Kidney glomerular epithelial cell (primary cell): ENCODE measurements at places on chromosomes 3 and 15.
A peak's percentile ranks its signal among the peaks of the same experiment; 100 is the strongest.

DNA sequence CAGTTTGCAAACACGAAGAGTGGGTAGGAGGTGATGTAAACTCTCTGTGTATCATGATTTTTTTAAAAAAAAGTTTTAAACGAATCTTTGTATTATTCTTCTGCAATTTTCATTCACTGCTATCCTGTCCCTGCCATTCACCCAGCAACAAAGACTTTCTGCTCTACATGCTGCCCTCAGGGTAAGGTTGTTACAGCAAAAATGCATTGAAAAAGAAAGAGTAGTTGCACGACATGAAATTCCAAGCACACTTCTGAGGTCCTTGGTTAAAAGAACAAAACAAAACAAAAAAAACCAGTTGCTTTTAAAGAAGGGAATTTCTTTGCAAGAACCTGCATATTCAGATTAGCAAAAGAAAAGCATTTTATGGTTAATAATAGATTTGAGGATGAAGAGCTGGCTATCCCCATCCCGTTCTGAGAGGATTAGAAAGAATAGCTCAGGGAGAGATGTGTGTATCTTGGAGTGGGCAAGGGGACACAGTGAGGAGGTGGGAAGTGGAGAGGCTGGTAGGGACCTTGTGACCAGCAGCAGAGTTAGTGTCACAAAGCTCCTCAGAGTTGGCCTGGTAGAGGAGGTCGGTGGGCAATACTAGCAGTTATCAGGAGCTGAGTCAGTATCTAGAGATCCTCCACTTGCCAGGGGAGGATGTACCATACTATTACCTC is 290.8 kb downstream of the NEK10 start:
- no peak for DNase-seq

DNA sequence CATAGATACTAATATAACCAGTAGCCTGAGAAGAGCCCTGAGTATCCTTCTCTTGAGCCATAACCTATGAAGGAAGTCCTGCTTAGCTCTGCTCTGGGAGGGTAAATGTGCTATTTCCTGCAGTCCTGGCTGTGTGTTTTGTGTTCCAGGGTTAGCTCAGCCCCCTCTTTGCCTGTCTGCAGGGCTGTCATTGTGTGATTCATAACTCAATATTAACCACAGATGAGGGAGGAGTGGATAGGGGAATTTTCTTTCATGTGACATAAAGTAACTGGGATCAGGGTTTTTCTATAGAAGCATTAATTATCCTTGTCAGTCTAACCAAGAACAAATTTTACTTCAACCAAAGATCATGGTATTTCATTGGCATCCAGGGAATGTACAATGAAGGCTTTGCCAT is 183.3 kb upstream of the ZBTB20 start:
- peak; percentile 29 for DNase-seq

DNA sequence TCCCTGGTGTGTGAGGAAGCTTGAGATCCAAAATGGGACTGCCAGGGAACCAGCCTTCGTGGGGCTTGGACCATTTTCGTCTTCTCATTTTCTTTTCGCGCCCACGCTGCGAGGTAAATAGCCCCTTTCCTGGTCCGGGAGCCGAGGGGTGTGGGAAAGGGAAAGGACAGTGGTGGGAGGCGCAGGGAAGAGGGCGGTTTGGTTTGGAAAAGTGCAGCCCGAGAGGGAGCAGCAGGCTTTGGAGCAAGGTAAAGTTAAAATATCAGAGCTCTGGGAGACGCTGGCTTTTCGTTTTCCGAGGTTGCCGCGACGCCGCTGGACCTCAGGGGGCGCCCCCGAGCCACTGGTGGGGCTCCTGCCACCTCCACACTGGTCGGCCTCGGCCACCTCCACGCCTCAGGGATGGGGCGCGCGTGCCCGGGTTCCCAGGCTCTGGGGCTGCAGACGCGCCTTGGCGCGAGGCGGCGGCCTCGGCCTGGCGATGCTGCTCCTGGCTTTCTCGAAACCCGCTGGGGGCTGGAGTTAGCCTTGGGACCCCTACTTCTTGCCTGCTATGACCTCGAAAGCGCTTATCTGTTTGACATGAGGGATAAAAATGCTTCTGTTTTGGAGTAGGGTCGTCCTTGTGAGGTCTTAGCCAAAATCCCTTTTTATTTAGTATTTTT is 3.2 kb downstream of the PTPRG start:
- DNase-seq, result peak; percentile 39

- peak; percentile 4 for DNase-seq
These were observed 64.5 kb upstream of the MBNL1 start for GRCh38 chr3:152204218-152204617.

DNA sequence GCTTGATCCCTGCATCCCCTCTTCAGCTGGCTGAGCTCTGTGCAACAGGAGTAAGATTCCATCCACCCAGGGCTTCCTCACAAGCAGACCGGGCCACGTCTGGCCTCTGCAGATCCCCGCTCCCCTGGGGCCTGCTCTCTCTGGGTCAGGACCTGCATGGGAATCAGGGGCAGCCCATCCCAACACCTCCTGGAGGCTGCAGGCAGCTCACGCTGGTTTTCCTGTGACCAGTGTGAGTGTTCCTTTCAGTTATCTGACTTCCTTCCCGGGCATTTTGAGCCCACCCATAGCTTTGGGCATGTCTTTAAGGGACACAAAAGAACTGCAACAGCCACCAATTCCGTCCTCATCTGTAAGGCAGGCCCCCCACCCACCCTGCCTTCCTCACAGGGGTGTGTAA is 16.3 kb downstream of the NUP210 start:
- no peak for DNase-seq

GRCh38 chr15:51833772-51834171 is 4.3 kb downstream of the TMOD3 start:
- no peak for DNase-seq

DNA sequence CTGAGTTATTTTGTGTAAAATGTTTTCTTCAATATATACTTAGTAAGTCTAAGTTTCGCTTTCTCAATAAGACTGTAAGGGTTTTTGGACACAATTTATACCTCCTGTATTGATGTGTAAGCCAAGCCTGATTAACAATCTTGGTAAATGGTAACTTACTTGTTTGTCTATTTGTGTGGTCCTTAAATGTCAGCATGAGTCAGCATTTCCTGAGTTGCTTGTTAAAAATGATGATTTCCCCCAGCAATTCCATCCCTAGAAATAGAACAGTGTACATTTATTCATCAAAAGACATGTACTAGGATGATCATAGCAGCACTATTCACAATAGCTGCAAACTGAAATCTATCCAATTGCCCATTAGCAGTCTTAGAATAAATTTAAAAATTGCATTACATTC is 53.4 kb upstream of the LRIG1 start:
- no peak for DNase-seq

DNA sequence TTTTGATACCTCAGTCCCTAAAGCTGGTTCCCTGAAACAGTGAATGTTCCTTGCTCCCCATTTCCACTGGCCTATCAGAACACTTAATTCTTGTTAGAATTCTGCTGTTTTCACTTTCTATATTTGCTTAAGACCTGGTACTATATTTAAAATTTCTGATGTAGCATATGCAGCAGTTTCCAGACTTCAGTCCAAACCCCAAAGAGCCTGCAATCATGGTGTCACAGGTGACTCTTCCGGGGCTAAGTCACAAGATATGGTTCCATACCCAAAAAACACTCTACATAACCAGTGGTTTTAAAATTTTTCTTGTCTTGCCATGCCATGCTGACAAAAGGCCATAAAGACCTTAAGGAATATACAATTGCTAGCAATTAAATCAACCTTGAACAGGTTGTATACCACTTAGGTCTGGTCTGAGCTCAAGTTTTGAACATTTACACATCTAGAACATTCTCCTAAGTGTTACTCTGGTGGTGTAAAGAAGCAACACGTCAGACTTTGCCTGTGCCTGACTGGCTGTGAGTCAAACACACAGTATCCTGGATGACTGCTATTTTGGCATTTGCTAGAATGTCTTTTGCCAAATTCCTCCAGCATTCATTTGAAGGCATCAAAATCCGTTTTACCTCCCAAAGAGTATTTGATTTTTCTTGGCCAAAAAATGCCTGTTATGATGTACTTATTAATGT is 160.0 kb downstream of the FRMD5 start:
- DNase-seq, result peak; percentile 53

- no peak for DNase-seq
These were observed 1.2 kb downstream of the IGDCC4 start for GRCh38 chr15:65421360-65422215.

GRCh38 chr3:126357295-126358037 is at the start of gene KLF15:
TSS of gene KLF15 (minus strand) at chr3:126357408. CDS start at chr3:126352922, 4,486 bp downstream.
- peak; percentile 26 for DNase-seq

- DNase-seq, result peak; percentile 90
These were observed 21.0 kb downstream of the SLCO2A1 start for GRCh38 chr3:134008630-134009156.

DNA sequence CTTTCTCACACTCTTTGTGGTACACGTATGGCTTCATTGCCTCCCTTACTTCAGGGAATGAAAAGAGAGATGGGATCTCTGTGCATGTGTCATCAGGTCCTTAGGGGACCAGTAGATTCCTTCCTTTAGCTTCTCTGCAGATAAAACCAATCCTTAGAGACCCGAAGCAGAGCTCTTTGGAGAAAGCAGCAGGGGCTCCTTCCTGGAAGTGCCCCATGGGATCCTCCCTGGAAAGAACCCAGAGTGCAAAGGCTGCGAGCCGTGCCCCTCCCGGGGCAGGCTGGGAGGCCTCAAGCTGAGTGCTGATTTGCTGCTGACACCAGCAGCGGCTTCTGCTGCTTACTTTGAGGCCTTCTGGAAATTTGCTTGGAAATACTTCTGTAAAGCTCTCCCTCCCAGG is 328.6 kb upstream of the RGMA start:
- no peak for DNase-seq

DNA sequence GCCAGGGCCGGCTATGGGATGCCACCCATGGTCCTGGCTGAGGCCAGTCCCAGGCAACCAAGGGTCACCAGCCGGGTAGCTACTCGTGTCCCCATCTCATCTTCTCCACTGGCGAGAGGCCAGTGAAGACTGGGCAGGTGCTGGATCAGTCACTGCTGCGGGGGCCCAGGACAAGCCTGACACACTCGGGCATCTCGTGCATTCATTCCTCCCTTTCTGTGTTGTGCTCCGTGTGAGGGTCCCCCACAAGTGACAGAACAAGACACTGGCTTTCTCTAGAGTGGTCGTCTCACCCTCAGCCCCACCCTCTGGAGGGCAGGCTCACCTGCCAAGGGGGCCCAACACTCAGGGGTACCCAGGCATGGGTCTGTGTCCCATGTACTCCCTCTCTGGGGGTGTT is 48.4 kb downstream of the ROPN1B start:
- no peak for DNase-seq

GRCh38 chr3:162970292-162970691 is 1473.7 kb downstream of the OTOL1 start:
- DNase-seq, result no peak

DNA sequence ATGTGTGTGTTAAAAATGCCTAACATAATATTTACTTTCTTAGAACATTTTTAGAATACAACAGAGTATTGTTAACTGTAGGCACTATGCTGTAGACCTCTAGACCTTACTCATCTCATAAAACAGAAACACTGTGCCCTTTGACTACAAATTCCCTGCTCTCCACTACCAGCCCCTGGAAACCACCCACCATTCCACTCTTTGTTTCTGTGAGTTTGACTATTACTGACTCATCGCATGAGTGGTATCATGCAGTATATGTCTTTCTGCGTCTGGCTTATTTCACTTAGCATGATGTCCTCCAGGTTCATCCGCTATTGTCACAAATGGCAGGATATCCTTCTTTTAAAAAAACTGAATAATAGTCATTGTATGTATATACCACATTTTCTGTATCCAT is 216.7 kb upstream of the CFAP20DC start:
- DNase-seq, result no peak

DNA sequence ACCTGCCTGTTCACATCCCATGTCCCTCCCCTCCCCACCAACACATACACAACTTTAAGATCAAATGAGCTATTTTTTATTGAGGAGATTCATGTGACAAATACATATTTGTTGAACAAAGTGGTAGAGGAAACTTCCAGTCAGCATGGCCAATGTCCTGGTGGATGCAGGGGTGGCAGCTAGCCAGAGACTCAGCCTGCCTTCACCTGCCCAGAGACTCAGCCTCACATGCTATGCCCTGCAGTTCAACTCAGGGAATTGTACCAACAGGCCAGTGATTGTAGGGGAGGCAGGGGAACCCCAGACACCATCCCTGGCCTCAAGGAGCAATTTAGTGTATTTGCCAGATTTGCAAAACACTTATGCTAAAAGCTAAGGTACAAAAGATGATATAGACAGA is 136.6 kb downstream of the OPA1 start:
- no peak for DNase-seq

DNA sequence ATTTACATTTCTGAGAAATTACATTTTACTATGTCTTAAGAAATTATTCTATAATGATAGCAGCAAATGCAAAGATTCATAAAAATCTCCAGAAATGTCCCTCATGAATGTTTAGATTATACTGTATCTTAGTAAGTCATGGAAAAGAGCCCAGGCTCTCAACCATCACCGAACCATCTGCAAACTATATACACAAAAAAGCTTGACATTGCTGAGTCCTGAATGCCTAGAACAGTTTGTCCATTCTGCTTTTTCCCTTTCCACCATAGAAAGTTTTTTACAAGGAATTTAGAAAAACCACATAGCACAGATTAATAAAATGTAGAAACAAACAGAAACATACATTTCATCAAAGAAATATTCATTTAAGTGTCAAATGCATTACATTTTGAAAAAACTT is 83.6 kb downstream of the MYO9A start:
- DNase-seq, result no peak

DNA sequence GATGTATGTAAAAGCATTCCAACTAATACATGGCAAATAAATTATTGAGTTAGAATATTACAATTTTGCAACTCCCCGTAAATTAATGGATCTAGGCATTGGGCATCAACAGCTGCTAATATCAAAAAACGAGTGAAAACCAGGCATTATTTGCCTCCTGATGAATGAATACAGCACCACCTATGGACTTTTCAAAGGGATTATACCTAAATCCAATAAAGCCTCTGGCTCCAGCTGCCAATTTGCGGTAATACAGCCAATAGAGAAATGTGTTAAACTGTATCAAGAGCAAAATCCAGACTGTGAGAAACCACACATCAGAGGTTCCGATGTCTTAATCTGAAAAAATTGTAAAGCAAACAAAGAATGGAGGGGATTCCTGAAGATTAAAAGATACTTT is 16.3 kb upstream of the A4GNT start:
- DNase-seq, result no peak

GRCh38 chr15:40142428-40142827 is 18.4 kb upstream of the BUB1B start:
- no peak for DNase-seq

DNA sequence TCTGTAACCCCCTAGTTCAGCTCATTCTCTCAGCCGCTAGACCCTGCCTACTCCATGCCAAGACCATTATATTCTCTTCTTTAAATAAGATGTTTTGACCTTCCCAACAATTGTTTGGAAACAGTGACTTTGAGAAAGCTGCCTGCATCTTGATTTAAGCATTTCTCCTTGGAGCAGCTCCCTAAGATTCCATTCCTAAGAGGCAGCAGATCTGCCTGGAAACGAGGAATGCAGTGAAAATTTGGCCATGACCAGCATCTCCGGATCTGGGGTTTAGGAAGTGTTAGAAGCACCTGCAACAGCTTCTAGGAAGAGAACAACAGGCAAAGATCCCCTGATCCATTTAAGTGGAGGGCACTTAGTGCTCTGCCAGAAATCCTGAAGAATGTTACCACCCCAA is 235.7 kb downstream of the NTRK3 start:
- no peak for DNase-seq

- no peak for DNase-seq
These were observed 17.7 kb downstream of the CMTM8 start for GRCh38 chr3:32256206-32256605.
